ENCODE measurements at places on chromosomes 5 and 9.

DNA sequence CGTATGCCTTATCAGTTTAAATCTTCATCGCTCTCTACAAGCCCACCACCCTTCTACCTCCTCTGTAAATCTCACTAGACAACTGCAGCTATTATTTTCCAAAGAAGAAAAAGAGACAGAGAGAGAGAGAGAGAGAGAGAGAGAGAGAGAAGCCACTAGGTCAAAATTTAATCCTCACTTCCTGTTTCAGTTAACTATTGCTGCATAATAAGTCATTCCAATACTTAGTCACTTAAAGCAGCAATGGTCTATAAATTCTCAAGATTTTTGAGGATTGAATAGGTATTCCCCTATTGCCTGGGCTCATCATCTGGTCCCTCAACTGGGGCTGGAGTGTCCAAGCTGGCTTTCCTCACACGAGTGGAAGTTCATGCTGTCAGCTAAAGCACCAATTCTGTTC lies 68.8 kb downstream of the ITGA1 start:
- DNase-seq, result no peak

GRCh38 chr9:80061096-80061495 lies 489.3 kb downstream of the TLE4 start:
- DNase-seq, result no peak

DNA sequence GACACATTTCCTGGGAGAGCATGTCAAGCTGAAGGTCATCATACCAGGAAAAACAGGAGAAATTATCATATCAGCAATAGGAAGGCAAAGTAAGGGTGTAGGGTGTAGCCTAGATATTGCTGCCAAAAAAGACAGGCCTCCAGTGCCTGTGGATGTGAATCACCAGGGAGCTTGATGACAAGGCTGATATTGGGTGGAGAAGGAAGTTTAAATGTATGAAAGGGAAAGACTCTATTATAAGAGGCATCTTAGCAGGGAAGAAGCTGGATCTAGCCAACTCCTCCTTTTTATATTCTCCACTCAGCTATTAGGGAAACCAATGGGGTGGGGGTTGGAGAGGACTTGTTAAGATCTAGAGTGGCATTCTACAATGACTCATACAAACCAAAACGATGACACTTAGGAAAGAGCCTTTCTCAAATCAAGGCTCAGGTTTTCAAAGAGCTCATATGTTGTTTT lies 13.4 kb upstream of the TXNDC8 start:
- DNase-seq, result no peak

DNA sequence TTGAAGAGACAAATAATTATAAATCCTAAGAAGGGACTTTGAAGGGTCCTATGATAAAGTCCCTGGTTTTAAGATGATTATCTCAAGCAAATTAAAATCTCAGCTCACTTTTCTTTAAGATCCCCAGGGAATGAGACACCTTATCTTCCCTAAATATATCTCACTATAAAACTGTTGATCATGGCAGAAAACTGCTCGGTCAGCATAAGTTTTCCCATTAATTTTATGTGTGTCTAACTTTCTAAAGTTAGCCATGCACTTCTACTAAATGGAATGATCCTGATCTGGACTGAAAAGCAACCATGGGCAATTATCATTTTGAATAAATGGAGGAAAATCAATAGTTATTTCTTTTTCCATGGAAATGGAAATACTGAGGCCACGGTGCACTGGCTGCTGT lies 314.5 kb downstream of the TRPM3 start:
- no peak for DNase-seq

GRCh38 chr5:60538955-60539866 lies 160.8 kb downstream of the DEPDC1B start:
- no peak for DNase-seq

DNA sequence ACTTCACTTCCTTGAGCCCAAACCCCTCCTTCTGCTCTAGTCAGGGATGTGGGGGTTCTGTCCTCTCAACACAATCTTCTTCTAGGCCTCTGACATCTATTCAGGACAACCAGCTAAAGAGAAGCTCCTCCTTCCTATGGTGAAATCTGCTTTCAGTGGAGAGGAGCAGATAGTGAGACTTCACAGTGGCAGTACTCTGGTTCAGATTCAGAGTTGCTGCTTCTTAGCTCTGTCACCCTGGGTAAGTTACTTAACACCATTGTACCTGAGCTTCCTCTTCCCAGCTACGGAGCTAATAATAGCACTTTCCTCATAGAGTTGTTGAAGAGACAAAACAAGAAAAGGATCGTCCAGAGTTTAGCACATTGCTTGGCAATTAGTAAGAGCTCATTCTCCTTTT lies 77.3 kb upstream of the LARP1 start:
- DNase-seq, result no peak

GRCh38 chr5:32092938-32093812 lies 80.9 kb downstream of the GOLPH3 start:
- peak; percentile 79 for DNase-seq

DNA sequence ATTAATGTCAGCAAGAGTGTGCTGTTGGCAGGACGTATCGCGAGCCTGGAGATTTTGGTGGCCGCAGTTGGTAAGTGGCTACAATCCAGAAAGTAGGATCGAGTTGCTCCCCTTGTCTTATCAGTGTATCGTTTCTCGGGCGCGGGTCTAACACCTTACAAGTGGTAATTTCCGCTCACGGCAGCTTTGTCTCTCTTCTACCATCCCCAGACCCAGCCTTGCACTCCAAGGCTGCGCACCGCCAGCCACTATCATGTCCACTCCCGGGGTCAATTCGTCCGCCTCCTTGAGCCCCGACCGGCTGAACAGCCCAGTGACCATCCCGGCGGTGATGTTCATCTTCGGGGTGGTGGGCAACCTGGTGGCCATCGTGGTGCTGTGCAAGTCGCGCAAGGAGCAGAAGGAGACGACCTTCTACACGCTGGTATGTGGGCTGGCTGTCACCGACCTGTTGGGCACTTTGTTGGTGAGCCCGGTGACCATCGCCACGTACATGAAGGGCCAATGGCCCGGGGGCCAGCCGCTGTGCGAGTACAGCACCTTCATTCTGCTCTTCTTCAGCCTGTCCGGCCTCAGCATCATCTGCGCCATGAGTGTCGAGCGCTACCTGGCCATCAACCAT lies 1.1 kb downstream of the PTGER4 start:
- no peak for DNase-seq

DNA sequence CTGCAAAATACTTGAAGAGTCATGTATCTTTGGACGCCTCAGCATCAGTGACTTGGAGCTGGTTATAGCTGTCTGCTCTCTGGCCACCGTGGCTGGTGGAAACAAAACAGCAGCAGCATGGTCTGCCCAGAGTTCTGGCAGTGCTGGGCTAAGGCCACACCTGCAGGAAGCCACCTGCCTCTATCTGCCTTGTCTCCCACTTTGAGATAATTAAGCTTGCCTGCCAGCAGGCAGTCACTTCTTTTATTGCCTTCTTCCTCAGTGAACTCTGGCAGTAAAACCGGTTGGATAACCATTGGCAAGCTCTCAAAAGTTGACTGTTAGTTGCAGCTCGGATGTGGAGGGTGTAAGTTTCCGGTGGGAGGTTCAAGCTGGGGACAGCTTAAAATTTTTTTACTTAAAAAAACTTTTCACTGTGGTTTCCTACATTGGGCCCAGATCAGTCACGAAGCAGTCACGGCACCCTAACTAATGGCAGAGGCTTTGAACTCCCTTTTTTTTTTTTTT lies 4.9 kb downstream of the SMIM3 start:
- DNase-seq, result peak; percentile 89

- no peak for DNase-seq
Measured at GRCh38 chr9:112002131-112002846, 105.7 kb downstream of the UGCG start.

DNA sequence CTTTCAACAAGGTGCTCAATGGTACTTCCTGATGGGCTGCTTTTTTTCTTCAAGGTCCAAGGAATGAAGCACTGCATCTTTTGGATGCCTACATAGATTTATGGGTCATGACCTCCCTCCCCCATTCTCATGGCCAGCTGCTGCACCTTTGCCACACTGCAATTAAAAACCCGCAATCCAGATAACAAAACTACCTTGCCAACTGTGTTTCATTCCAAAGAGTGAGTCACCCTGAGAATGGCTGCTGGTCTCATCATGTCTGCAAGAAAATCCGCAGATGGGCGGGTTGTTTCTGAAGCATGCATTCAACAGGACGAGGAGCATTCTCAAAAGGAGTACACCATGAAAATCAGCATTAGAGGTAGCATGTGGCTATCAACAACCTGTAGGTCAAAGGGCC lies 139.8 kb downstream of the ELAVL2 start:
- no peak for DNase-seq

- peak; percentile 11 for DNase-seq
Measured at GRCh38 chr9:105401651-105402050, 46.2 kb upstream of the FSD1L start.

- DNase-seq, result no peak
Measured at GRCh38 chr5:177484902-177485549, 11.6 kb upstream of the DBN1 start.

DNA sequence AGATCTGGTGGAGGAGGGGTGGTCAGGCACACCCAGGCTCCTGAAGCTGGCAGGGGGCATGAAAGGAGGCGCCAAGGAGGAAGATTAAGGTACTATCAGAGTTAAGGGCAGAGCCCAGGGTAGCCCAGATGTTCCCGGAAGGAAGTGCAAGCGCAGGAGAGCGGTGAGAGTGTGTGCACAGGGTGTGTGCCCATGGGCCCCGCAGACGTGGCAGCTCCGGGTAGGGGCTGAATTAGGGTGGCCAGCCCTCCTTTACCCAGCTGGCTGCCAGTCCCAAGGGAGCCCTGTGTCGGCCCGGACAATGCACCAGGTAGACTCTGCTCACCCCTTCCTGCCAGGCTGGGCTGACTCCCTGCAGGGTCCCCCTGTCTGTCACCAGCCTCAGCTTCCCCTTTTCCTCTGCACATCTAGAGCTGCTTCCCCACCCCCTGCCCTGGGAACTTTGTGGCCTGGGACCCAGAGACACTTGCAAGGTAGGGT lies at the start of gene SMIM33:
Gene SMIM33 (plus strand): TSS at position 184 of the 480 bp plus-strand sequence. CDS start 118 bp downstream, at position 302.
- no peak for DNase-seq

DNA sequence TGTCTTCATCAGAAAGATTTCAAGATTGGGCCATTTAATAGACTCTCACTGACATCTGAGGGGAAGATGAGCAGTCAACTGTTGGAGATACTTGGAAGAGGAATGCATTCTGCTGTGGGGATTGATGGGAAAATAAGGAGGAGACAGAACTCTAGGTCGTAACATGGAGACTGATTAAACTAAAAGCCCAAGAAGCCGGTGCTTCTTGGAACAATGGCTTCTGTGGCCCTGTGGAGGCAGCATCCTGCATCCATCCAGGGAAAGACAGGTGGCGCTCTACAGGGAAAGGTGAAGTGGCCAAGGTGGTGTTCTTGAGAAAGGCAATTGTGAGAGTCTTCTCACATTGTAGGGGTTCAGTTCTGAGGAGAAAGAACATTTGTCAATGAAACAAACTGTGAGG lies 31.3 kb downstream of the ZFAND5 start:
- DNase-seq, result no peak

DNA sequence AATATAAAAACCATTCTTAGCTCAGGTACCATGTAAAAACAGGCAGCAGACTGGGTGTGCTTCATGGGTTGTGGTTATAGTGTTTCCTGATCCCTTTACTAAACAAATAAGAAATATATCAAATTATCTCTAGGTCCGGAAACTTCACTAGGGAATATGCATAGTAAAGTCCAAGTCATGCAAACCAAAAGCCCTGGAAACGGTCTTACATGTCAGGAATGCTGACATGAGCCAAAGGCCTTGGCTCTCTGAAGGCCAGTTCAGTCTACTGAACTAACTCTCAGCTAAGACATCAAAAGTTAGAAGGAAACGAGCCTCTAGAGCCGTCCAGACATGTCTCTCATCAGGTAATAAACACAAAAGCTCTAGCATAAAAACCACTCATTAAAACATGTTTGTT lies 778.9 kb upstream of the ZNF608 start:
- no peak for DNase-seq

GRCh38 chr5:55037890-55038289 lies 13.8 kb downstream of the GZMK start:
- no peak for DNase-seq

- no peak for DNase-seq
Measured at GRCh38 chr9:130995086-130996011, 13.6 kb upstream of the LAMC3 start.

DNA sequence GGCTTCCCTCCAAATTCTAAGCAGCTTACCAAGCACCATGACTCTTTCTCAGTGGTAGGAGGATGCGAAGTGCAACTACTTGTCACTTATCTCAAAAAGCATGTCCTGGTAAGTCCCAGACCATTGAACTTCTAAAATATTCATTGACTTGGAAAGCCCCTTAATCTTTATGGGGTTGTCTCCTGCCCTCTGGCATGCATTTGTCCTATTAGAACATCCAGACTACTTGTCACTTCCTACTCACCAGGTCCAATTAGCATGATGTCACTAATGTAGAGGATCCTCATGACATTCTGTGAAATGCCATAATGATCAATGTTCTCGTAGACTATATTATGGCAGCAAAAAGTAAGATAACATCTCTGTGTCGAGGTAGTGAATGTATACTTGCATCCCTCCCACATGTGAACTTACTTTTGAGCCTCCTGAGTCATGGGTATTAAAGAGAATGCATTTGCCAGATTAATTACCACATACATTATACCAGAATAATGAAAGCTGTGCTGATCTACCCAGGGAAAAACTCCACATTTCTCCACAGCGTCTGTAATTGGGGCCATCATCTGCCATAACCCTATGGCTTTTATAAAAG lies 63.5 kb upstream of the RAD23B start:
- no peak for DNase-seq

DNA sequence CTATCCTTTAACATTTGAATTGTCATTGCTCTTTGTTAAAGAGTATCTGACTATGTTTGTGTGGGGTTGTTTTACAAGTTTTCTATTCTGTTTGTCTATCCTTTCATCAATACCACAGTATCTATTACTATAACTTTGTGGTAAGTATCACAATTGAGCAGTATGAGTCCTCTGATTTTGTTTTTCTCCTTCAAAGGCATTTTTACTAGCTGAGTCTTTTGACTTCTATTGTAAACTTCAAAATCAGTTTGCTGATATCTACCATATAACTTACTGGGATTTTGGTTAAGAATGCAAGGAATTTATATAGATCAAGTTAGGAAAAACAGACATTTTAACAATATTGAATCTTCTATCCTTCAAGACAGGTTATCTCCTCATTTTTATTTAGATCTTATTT lies 789.8 kb upstream of the PTPRD start:
- no peak for DNase-seq

DNA sequence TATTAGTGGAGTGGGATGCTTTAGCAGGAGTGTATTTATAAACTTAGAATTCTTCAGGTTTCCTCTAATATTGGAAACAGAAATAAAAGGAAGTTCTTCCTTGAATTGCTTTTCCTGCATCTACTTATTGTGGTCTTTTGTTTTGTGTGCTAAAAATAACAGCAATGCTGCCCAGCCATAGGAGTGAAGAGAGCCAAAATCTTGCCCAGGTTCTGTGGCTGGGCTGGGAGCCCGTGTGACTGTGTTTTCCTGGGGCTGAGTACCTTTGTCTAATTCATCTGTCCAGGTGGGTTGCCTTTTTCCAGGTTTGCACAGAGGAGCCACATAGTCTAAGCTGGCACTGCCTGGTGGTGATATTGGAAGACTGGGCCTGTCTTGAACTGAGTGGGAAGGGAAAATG lies 179.7 kb upstream of the ADAMTSL1 start:
- DNase-seq, result no peak

Measured in left kidney (tissue), 8 donors.